GM12892 (cell line): ENCODE measurements at places on chromosomes 16 and 17.

GRCh38 chr17:45753645-45754225 is 30.4 kb upstream of the CRHR1 start:
- no peak for DNase-seq

DNA sequence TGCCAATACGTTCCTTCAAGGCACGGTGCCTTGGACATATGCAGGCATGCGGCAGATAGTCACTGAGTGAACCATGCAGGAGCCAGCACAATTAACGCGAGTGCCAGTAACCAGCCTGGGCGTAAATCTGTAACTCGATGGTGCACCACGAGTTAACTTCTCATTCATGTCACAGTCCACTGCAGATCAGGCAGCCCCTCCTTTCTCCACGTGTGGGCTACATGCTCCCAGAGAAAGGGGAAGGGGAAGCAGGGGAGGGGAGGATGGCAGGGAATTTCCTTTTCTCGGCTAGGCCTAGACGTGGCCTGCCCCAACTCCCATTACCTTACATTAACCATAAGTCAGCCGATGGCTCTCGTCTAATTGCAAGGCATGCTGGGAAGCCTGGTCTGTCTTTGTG is 287.9 kb downstream of the CPPED1 start:
- DNase-seq: no peak

DNA sequence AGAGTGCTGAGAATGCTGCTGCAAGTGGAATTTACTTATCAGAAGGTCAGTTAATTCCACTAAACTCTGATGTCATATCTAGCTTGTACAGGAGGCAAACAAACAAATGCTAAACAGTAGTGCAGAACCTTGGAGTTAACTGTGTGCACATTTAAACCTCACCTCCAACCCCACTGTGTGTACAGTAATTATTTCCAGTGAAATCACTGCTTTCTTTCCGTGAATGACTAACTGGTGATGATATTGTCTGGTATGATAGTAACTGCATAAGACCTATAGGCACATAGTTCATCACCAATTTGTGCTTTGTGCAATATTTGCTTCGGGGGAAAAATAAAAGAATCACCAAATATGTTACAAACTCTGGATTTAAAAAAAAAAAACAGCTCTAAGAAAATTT is 492.5 kb upstream of the HSBP1 start:
- no peak for DNase-seq

- no peak for DNase-seq
Measured at GRCh38 chr16:27549464-27549745, 308 bp downstream of the GTF3C1 start.

DNA sequence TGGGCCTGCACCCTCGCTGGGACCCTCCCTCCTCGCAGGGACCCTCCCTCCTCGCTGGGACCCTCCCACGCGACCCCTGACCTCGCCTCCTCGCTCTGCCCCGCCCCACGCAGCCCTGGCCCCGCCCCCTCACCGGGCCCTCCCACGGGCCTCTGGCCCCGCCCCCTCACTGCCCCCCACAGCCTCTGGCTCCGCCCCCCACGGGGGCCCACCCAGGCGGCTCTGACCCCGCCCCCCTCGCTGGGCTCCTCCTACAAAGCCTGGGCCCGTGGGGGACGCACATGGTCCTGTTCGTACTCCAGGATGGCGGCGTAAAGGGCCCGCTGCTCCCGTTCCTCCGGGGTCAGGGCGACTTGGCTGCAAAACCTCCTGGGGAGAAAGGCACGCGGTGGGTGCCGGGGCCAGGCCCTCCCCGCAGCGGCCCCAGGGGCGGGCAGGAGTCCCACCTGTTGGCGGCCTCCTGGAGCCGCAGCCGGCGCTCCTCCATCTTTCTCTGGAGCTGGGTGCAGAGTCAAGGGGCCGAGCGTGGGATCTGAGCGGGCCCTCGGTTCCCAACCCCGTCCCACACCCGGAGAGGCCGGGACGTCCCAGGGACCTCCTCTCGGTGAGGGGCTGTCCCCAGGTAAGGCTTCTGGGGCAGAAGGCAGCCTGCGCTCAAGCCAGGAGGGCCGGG is 9.0 kb downstream of the VPS9D1 start:
- peak; percentile 99 for DNase-seq
